Fibroblast of skin of abdomen (primary cell): ENCODE measurements at places on chromosomes 12 and 14.

GRCh38 chr12:100867639-100868393 is 73.2 kb downstream of the ANO4 start:
- no peak for DNase-seq

DNA sequence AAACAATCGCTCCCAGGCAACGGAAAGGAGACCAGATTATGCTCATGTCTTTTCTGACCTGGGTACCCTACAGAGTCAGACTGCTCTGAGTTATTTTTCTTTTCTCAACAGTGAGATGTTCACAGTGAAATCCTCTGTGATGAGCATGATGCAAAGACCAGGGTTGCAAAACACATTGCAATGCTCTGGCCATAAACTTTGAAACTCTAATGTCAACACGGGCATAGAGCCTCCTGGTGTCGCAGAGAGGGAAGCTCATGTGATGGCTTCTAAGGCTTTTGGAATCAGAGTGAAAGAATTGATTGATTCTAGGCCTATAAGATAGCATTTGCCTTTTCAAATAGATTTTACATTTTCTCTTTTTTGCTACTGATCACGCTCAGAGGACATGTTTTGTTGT is 193.4 kb downstream of the RASSF9 start:
- peak; percentile 70 for DNase-seq

DNA sequence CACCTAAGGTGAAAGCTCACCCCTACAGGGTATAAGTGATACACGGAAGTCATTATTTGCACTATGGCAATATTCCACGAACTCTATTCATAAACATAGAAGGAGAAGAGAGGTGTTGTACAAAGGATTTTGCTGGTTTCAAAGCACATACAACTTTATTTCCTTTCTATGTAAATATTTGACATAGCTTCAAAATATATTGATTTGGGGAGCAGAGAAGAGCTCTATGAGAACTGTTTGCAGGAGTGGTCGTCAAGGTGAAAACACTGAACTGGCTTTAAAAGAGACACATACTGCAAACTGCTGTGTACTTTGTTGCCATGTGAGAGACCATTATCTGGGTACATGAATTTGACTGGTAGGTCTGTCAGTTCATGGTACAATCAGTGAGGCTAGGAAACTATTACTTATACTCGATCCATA is 16.7 kb downstream of the CNIH1 start:
- no peak for DNase-seq

- peak; percentile 99 for DNase-seq
Measured at GRCh38 chr12:124764870-124765580, 98.6 kb downstream of the SCARB1 start.

GRCh38 chr14:101781240-101782061 is 19.9 kb downstream of the PPP2R5C start:
- DNase-seq, result peak; percentile 12

DNA sequence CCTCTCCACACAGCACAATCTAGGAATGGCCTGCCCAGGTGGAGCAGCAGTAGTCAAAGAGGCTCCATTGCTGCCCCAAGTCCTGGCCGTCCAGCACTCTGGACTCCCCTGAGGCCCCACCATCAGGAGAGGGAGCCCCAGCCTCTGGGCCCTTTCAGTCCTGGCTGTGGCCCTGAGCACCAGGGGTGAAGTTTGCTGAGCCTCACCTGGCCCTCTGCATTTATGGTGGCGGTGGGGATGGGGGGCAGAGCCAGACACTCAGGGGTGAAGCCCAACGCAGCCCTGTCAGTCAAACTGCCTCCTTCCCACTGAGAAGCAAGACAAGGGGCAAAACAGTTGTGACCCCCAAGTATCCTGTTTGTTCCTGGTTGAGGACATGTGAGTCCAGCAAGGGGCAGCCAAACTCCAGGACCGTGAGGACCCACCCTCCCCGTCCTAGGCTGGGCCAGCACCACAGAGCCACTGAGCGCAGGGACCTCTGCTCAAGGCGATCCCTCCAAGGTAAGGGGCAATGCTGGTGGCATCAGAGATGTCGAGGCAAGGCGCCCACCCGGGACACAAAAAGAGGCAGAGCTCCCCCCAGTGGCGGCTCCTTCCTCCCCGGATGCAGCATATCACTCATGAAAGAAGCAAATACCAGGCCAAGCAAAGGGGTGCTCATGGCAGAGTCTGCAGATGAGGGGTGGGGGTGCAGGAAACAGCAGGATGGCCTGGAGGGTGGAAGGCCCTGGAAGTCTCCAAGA is 4.8 kb upstream of the AMN start:
- peak; percentile 33 for DNase-seq

GRCh38 chr12:52054231-52054832 is 3.1 kb downstream of the NR4A1 start:
- DNase-seq, result no peak

- DNase-seq, result no peak
Measured at GRCh38 chr14:69135133-69135532, 17.8 kb downstream of the DCAF5 start.

GRCh38 chr12:49642370-49642802 is 19.0 kb downstream of the PRPF40B start:
- DNase-seq, result no peak

GRCh38 chr14:70780396-70781075 is 28.8 kb downstream of the MAP3K9 start:
- no peak for DNase-seq

- no peak for DNase-seq
Measured at GRCh38 chr12:67442347-67442841, 173.2 kb downstream of the CAND1 start.

DNA sequence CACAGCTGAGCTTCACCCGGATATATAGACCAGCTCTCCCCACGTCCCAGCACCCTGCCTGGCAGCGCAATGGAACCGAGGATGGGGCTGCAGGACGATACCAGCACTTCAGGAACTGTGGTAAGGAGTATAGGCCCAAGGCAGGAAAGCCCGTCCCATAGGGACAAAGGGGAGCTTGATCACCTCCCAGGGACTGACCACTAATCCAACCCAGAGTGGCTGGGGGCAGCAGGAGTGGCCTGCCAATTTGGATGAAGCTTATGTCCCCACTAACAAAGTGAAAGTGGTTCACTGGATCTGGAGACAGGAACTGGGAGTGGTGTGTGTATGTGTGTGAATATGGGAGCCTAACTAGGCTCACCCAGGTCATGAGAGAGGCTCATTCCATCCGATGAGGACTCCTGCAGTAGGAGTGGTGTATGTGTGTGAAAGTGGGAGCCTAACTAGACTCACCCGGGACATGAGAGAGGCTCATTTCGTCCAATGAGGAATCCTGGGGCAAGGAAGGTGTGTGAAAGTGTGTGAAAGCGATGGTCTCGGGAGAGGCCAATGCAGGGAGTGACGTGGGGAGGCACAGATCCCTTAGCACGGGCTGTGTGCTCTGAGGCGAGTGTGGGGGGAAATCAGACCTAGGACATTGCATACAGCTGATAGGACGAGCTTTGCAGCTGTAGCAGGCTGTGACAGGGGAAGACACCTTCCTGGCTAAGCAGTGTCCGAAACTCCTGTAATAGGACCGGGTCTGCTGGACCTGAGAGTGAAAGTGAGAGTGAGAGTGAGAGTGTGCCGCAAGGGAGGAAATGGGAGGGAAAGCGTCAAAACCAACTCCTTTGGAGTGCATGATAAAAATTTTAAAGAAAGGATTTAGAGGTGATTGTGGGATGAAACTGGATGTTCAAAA is 25.7 kb downstream of the KLRK1 start:
- DNase-seq, result peak; percentile 42

DNA sequence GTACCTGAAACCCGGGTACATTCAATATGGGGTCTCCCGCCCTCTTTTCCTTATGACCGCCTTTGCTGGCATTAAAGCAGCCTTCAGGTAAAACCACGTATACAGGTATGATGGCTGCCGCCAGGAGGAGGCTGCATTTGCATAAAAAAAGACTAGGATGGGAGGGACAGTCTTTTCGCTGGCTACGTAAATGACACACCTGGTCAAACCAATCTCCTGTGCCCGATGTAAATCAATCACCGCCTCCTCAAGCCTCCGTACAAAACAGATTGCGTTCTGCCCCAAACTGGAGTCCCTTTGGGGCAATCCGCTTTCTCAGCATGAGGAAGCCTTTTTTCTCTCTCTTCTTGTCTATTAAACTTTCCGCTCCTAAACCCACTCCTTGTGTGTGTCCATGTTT is 8.1 kb upstream of the ALDH1L2 start:
- DNase-seq, result no peak

GRCh38 chr14:68685419-68686204 is 107.3 kb downstream of the ZFP36L1 start:
- DNase-seq, result peak; percentile 70

- no peak for DNase-seq
Measured at GRCh38 chr12:95459310-95459709, 14.6 kb upstream of the METAP2 start.

GRCh38 chr12:67826946-67827720 is 162.1 kb upstream of the IFNG-AS1 start:
- DNase-seq, result peak; percentile 53

DNA sequence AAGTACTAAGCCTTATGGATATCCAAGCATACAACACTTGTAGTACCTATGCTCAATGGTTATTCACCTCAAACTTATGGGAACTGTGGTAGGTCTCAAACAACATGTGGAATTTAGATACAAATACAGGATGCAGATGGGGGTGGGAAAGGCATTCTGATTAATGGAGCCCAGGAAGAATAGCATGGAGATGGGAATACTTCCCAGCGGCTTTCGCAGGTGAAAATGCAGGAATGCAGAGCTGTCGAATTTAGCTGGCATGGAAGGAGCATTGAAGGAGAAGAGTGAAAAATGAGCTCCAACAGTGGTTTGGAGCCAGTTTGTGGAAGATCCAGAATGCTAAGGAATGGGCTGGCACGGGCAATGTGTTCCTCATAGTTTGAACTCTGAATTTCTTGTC is 89.9 kb downstream of the NKX2-1 start:
- DNase-seq, result no peak

DNA sequence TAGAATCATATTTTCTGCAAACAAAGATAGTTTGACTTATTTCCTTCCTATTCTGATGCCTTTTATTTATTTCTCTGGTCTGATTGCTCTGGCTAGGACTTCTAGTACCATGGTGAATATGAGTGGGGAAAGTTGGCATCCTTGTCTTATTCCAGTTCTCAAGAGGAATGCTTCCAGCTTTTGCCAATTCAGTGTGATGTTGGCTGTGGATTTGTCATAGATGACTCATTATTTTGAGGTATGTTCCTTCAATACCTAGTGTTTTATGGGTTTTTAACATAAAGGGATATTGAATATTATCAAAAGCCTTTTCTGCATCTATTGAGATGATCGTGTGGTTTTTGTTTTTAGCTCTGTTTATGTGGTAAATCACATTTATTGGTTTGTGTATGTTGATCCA is 139.4 kb upstream of the CNTN1 start:
- no peak for DNase-seq

DNA sequence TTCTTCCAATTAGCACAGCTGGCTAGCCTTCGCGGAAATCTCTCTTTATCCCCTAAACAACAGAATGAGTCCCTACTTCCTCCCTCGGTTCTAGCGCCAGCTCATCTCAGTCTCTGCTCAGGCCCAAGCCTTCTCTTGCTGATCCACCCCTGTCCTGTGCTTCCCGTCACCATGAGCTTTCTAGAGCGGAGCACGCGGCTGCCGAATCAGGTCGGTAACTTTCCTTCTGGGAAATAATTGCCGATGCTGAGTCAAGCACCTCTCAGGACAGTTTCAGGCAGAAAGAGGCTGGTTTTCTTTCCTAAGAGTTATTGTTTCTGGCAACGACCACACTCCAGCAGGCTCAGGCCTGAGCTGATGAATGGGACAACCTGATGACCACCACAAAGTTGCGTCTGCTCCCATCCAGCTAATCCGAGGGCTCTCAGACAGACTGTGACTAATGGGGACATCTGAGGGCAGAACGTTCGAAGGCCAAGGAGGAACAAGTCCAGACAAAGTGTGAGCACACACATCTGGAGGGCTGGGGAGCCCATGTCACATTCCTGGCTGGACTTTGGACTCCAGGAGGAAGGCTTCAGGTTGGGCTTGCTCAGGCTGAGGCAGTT is 13.6 kb upstream of the GPR68 start:
- peak; percentile 60 for DNase-seq

- no peak for DNase-seq
Measured at GRCh38 chr12:54377797-54378515, 6.6 kb downstream of the ZNF385A start.

- DNase-seq, result peak; percentile 63
Measured at GRCh38 chr14:30005114-30005808, 77.6 kb upstream of the PRKD1 start.

GRCh38 chr12:76268267-76268666 is 79.9 kb downstream of the BBS10 start:
- peak; percentile 56 for DNase-seq

- no peak for DNase-seq
Measured at GRCh38 chr14:91351512-91351862, 66.1 kb downstream of the CCDC88C start.

DNA sequence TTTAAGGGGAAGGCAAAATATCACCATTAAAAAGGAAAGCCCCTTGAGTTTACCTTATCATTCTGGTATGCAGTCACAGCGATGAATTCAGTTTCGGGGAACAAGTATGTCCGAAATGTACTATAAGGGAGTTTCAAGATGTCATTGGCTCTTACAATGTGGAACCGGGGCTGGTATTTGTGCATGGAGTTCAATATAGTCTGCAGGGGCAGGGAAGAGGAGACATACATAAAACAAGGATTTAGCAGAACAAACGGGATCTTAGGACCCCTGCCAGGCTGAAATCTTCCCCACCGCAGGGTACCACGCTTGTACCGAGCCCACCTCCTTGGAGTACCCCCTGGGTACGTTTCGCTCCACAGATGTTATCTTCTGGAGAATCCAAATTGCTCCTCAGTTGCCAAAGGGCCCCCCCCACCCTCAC is 4.5 kb downstream of the TBX3 start:
- peak; percentile 65 for DNase-seq

DNA sequence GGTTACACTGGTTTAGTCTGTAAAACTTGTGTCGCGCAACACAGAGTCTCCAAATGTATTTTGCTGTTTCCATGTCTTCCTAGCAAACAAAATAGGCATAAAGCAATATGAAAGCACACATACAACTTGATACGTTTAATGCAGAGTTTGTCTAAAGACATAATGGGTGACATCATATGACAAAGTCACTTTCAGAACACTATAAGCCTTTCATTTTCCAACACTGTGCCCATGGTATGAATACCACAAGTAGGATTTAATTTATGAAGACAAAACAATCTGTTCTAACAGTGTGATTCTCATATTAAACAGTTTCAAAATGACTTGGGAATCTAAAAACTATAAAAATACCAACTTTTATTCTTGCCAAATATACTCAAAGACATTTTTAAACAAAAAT is 58.4 kb downstream of the PTPN21 start:
- DNase-seq, result no peak

DNA sequence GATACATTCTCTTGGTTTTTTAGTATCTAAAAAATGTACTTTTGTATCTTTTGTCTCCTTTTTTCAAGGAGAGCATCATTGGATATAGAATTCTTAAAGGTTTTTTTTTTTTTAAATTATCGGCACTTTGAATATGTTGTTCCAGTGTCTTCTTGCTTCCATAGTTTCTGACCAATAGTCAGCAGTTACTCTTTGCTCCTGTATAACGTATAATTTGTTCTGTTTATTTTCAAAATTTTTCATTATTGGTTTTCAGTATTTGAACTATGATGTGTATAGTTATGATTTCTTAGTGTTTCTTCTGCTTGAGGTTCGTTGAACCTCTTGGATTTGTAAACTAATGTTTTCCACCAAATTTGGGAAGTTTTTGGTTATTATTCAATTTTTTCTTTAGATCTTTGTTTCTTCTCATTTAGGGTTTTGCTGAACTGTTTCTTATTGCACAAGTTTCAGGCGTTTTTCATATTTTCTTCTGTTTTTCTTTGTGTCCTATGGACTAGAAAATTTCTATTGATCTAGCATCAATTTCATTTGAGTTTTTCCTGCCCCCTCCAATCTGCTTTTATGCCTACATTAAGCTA is 93.9 kb downstream of the PLBD1 start:
- DNase-seq, result peak; percentile 10

- DNase-seq, result peak; percentile 10
Measured at GRCh38 chr14:101808020-101808641, 46.6 kb downstream of the PPP2R5C start.
